Fibroblast of pulmonary artery (primary cell): ENCODE measurements at places on chromosomes 3 and 15.

- no peak for DNase-seq
These were observed 77.2 kb downstream of the EOMES start for GRCh38 chr3:27644941-27645340.

DNA sequence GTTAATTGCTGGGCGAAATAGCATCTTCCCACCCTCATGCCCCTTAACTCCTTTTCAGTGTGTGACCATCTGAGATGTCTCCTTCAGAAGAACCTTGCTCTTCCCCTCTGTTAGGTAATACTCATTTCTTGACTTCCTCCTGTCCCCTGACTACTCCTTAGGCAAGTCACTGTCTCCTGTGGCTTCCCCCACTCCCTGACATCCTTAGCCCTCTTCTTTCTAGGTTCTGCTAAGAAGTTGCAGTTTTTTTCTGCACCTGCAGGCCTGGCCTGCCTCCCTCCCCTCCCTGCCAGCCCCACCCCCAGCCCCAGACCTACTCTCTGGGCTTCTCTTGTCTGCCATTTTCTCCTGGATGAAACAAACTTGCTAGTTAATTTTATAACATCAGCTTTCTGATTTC is 15.2 kb upstream of the EID1 start:
- no peak for DNase-seq

- DNase-seq: no peak
These were observed at the start of gene ACSBG1 for GRCh38 chr15:78234515-78235040. TSS of gene ACSBG1 (minus strand) at chr15:78234565. CDS start at chr15:78234501, 64 bp downstream.

- DNase-seq: peak; percentile 78
These were observed 111.6 kb downstream of the RAB11A start for GRCh38 chr15:65980824-65981456.

- DNase-seq: peak; percentile 69
These were observed 17.4 kb upstream of the SHF start for GRCh38 chr15:45205192-45205591.

DNA sequence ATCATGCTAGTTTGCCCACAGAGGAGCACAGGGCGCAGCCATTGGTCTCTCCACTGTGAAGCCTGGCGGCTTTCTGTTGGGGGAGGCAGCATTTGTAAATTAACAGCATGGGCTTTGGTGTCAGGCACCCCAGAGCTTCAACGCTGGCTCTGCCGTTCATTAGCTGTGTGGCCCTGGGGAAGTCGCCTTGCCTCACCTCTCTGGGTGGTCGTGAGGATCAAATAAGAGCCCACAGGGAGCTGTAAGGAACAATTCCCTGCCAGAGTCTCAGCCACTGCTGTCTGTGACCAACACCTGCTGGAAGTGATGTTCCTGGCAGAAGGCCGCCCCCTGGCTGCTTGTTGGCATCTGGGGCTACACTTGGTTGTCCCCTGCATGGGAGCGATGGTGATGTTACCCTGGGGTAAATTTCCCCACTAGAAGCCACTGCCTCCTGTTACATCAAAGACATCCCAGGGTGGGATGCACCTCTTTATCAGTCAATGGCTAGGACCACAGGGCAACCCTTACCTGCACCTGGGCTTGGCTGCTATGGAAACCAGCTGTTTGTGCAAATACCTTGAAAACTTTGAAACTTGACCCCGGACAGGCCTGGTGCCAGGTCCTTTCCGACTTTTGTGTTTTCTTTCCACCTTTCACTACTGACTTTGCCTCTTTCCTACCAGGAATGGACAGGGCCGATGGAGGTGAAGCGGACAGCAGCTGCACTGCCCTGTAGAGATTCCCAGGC is 36.9 kb downstream of the DNASE1L3 start:
- DNase-seq: peak; percentile 30

- no peak for DNase-seq
These were observed 244.4 kb upstream of the TLE3 start for GRCh38 chr15:70342141-70342540.

DNA sequence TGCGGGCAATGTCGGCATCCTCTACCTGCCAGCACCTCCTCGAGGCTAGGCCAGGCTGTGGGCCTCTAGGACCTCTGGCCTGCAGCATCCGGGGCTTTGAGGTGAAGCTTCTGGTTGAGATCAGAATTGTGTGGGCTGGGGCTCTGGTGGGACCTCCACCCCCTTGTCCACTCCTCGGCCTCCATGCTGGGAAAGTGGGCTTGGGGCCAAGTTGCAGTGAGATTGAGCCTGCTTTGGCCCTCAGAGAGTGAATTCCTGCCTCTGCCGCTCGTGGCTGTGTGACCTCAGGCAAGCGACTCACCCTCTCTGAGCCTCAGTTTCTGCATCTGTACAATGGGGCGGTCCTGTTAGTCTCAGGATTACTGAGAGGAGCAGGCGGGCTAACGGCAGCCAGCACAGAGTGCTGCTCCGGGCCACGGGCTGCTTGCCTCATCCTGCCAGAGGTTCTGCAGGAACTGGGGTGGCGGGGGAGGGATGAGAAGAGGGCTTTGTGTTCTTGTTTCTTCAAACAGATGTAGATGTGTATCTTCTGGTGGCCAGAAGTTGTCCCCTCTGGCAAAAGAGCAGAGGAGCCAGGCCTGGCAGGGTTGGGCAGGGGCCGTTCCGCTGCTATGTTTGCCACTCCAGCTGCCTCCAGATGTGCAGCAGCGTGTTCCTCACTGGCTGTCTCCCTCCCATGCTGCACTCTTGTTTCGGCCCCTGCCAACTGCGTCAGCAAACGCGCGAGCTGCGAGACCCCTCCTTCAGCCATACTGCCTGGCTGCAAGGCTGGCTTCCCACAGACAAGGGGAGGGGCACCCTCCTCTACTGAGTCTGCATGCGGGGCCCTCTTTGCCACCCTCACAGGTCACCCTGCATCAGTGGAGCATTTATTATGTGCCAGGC is 33.7 kb downstream of the FBLN2 start:
- no peak for DNase-seq

- no peak for DNase-seq
These were observed 54.7 kb upstream of the SCAANT1 start for GRCh38 chr3:63966871-63967270.

- DNase-seq: no peak
These were observed 87.8 kb downstream of the COL6A6 start for GRCh38 chr3:130604806-130605205.

- DNase-seq: no peak
These were observed 146.1 kb downstream of the SUCNR1 start for GRCh38 chr3:152019508-152019907.

- no peak for DNase-seq
These were observed 2.2 kb downstream of the CADM2 start for GRCh38 chr3:84961011-84961410.

- no peak for DNase-seq
These were observed 1025.1 kb downstream of the OTOL1 start for GRCh38 chr3:162521669-162522068.

DNA sequence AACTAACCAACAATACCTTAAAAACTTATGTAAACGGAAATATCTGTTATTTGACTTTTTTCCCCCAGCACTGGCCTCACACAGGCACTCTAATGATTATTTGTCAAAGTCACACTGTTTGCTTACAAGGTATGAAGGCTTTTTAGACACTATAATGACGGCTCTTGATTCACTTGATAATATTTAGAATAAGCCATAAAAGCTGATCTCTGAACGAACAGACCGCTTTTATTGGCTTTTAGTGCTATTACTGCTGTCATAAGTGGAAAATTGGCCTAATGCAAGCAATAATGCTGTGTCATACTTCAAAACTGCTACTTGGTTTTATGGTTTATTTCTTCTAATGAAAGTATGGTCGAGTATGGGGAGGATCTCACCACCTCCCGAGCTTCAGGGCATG is 35.1 kb downstream of the MDFIC2 start:
- DNase-seq: no peak

GRCh38 chr15:44325568-44325967 is 37.0 kb downstream of the GOLM2 start:
- no peak for DNase-seq

- DNase-seq: no peak
These were observed 55.1 kb upstream of the NSMCE3 start for GRCh38 chr15:29324746-29325145.

DNA sequence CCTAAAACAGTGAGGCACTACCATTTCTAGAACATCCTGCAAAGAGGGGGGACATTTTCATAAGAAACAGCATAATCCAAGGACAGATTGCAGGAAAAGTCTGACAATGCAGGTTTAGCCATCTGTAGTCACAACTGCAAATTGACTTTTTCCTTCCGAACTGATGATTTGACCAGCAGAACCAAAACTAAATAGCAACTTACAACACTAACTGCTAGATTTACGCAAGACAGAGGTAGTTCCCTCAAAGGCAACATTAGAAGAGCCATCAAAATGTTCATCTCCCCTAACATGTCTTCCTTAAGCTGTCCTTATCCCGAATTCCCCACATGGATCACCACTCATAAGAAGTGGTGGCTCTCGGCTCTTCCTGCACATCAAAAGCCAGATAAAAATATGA is 129.6 kb downstream of the GADL1 start:
- no peak for DNase-seq

DNA sequence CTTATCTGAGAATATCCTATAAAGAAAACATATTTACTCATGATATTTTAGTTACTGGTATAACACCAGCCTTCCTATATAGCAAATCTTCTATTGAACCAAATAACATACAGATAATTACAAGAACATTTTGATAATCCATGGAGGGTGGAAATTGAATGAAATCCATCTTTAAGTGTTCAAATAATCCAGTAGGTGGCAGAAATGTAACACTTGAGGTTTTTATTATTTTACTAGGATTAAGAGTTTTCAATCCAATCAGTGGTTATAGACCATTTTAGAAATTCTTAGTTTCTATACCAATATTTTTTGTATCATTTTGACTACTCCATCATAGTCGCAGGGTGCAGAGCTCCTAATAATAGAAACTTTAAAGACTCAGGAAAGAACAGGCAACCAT is 101.9 kb upstream of the KCNH8 start:
- DNase-seq: peak; percentile 3

- DNase-seq: no peak
These were observed 33.8 kb upstream of the FURIN start for GRCh38 chr15:90834626-90835025.
